Stimulated activated CD4-positive, alpha-beta T cell treated with anti-CD3 and anti-CD28 coated beads, Interleukin-1b, Interleukin-23, amount 100 ng/mL, for 48 hours (primary cell): ENCODE measurements at places on chromosomes 2 and 18.

GRCh38 chr2:57107353-57107752, 923.6 kb downstream of the CCDC85A start:
- no peak for DNase-seq

GRCh38 chr18:72530622-72531021, 13.5 kb downstream of the CBLN2 start:
- DNase-seq = no peak

GRCh38 chr2:102927854-102928267, 166.0 kb downstream of the TMEM182 start:
- no peak for DNase-seq

GRCh38 chr2:196335221-196335634, 163.8 kb upstream of the STK17B start:
- no peak for DNase-seq

GRCh38 chr2:231388725-231389346, 6.7 kb upstream of the B3GNT7 start:
- DNase-seq = no peak

GRCh38 chr2:153432381-153432780, 46.2 kb downstream of the RPRM start:
- no peak for DNase-seq

- DNase-seq = no peak
Measured at GRCh38 chr2:99777656-99778290, 288.0 kb upstream of the REV1 start.

DNA sequence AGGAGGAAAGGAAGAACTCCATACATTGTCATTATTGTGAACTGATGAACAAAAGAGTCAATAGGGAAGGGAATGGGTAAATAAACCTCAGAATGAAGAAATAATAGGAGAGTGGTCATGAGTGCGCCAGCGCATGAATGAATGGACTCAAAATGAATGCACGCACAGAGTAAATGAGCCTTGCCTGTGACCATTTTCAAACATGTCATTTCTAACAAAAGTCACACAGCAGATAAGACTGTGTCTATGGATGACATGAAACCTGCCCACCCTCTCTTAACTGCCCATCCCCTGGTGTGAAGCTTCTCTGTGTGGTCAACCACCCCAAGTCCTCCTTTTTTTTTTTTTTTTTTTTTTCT, 121.1 kb upstream of the TEX51 start:
- DNase-seq = no peak

DNA sequence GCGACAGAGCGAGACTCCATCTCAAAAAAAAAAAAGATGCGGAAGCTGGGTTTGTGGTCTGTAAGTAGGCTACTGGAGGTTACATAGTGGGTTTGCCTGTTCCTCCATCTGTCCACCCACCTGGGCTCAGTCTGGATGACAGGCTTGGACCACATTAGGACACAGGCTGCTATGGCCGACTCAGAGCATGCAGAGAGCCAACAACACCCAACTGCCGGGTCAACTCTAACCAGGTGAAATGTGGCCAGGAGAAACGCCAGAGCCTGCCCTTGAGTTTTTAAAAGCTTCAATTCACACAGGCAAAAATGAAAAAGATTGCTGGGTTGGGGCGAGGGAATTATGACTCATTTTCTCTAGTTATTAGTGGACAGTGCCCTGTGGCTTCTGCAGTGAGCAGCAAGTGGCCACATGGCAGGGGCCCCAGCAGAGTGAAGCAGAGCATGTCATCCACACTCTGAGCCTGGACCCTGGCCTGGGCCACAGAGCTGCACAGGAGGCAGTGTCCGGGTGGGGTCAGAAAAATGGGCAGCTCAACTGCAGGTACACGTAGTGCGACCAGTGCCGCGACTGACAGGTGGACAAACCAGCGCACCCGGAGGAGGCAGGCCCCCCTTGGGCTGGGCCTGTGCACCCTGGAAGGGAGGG, 67.4 kb downstream of the BIN1 start:
- DNase-seq = no peak

- no peak for DNase-seq
Measured at GRCh38 chr2:43414586-43415135, 181.2 kb downstream of the THADA start.

DNA sequence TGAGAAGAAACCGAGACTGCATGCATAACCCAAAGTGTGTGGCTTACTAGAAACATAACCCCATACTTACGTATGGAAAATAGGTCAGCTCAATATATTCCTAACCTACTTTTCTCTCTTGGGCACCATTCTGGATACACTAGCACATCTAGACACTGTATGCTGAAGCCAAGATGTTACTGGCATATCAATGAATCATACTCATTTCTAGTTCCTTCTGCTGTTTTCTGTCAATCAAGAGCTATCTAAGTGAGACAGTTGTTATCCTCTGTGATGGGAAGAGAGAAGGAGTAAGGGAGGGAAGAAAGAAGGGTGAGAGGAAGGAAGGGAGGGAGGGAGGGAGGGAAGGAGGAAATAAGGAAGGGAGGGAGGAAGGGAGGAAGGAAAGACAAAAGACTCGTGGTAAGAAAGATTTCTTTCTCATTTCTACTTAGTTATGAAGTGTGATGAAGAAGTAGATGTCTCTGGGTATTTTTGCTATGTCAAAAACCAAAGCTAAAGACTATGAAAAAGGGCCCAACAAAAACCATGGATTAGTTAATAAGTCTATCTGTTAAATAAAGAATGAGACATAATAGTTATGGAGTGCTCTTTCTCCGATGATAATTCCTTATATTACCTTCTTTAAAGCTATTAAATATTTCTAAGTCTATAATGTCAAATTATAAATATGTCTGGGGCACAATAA, 248.4 kb downstream of the ZNF521 start:
- no peak for DNase-seq

GRCh38 chr2:18124116-18124835, 245.8 kb downstream of the KCNS3 start:
- DNase-seq = no peak

- DNase-seq = no peak
Measured at GRCh38 chr2:196289000-196289399, 117.6 kb upstream of the STK17B start.

DNA sequence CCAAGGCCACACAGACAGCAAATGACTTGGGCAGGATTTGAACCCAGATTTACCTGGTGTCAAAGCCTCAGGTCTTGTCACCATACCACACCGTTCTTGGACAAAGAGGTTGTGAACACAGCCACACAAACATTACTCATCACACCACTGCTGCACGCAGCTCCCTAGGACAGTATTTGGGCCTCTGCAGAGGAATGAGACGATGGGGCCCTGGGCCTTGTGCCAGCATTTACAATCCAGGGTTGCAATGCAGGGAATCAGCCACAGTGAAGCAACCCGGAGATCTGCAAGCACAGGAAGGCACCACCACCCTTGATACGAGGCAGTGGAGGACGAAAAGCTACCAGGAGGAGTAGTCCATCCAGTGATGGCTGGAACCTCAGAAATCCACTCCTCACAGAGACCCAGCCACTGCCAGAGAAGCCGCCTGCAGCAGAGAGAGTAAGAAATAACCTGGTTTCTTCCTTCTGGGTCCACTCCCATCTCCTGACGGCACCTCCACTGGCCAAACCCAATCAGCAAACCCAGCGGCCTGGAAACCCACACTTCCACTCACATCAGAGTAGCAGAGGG, 3.7 kb upstream of the MTCL1 start:
- DNase-seq = no peak

DNA sequence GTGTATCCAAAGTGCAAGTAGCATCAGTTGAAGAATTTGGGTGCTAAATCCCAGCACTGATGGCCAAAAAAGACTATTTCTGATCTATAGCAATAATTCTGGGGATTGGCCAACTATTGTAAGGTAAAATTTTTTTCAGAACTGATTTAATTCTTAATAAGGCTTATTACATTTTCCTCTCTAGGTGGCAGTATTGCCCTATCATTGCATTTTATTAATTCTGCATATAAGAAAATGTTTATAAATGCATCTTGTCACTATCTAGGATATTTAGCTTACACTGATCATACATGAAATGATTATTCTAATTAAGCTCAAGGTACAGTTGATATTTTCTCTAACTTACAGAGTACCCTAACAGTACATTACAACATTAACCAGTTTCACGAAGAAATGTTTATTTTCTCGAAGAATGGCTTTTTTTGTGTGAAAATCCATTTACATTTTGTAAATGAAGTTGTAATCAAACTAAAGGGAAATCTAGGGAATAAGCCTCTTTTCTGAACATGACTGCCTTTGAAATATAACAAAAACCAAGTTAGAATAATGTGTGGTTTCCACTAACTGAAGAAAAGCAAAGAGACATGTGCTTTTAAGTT, 11.0 kb downstream of the TTN start:
- no peak for DNase-seq

DNA sequence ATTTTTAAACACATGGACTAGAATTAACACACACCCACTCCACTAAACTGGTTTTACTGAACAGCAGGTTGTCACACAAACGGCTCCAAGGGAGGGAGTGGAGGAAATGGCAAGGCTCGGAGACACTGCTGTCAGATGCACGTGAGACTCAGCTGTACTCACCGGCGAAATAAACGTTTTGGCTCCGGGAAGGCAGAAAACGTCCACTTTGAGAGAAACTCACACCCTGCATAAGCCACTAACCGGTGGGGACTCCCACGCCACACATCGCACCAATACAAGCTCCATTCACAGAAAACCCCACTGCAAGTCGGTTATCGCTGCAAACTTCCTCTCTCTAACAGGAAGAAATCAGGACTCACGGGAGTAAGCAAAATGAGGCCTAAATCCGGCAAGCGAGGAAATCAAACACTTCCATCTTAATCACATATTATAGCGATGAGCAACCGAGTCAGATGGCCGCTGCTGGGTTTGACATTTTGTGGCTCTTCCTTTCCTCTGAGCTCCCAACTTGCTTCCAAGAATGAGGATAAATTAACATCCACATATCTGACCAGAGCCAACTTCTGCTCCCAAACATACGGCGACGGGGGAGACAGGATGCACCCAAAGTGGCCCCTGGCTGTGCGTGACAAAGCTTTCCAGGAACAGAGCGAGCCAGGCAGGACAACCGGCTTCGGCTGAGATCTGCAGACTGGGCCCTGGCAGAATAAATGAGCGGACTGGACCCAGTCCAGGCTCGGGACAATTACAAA, 63.5 kb downstream of the HDAC4 start:
- DNase-seq = no peak

DNA sequence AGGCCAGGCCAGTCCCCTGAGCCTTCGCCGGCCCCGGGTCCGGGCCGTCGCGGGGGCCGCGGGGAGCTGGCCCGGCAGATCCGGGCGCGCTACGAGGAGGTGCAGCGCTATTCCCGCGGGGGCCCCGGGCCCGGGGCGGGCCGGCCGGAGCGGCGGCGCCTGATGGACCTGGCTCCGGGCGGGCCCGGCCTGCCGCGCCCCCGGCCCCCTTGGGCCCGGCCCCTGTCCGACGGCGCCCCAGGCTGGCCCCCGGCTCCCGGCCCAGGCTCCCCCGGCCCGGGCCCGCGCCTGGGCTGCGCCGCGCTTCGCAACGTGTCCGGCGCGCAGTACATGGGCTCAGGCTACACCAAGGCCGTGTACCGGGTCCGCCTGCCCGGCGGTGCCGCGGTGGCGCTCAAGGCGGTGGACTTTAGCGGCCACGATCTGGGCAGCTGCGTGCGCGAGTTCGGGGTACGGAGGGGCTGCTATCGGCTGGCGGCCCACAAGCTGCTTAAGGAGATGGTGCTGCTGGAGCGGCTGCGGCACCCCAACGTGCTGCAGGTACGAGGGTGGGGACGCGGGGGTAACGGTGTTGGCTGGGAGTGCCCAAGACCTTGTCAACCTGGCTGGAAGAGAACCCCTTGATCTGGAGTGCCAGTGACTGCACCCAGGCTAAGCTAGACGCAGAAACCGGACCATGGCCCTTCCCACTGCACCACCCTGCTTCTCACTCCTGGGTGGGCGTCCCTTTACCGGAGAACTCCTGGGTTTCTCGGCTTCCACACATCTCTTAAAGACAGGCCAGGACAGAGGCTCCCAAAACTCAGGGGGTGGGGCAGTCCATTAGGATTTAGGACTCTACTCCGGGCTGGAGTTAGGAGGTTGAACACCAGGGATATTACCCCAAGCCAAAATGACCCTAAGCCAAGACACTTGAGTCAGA, 739 bp downstream of the PKDCC start:
- DNase-seq = no peak

DNA sequence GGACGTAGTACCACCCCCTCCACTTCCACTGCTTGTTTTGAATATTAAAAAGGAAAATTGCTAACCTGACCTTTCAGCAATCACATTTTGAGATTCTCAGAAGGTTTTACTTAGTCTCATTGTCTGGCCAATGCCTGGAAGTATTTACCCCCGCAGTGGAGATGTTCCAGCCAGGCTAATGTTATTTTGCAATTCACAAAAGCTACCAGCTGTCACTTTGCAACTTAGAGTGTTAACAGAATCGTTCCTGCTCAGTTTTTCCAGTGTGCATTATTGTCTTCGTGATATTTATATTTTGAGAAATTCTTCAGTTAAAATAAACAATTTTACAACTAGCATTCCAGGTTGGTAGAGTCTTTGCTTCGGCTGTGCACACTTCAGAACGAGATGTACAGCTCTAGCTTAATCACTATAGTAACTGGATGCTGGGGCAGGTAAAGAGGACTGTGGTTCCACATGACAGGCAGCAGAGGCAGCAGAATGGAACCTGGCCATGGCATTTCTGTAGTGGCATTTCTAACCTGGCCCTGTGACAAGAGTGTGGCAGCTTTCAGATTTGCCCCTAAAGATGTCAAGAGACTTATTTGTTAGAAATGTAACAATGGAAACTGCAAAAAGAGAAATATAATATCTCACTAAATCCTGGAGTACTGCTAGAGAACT, 85.1 kb downstream of the DTNA start:
- DNase-seq = no peak

- no peak for DNase-seq
Measured at GRCh38 chr18:9861157-9861556, 24.6 kb upstream of the TXNDC2 start.

- DNase-seq = no peak
Measured at GRCh38 chr2:119849838-119850565, 90.3 kb downstream of the PTPN4 start.

DNA sequence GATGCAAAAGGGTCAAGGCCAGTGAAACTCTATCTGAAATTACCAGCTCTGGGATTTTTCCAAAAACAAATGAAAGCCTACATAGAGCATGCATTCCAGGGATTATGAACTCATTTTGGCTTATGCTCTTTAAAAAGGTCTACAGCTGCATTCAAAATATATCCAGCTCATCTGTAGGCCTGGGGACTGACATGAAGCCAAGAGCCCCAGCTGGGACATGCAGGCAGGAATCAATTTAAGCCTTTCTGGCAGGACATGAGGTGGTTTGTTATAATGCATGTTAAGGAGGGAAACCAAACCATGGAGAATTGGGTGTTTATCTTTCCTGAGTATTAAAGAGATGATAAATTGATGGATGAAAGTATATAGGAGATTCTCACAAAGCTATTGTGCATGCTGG, 164.5 kb downstream of the RBM43 start:
- no peak for DNase-seq

GRCh38 chr18:48803518-48803917, 147.2 kb downstream of the SMAD7 start:
- DNase-seq = no peak

GRCh38 chr2:68098291-68098797, 35.5 kb upstream of the C1D start:
- no peak for DNase-seq

DNA sequence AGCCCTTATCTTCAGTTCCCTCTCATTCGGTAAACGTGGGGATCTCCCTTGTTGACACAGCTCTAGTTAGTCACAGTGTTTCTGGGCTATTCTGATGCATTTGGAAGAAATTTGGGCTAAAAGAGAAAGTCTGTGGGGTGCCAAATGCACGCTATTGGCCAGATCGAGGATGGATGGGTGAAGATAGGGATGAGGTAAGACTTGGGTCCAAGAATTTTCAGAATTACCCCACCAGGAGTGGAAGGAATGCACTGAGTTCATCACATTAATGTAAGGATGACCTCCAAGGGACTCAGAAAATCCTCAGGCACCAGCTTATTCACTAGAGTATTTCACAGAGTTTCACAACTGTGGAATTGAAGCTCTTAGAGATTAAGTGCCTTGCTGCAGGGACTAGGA, 49.3 kb downstream of the NRP2 start:
- no peak for DNase-seq
